SJSA1 (cell line): ENCODE measurements at places on chromosomes 2 and 18. TPM values are rescaled to one million over a fixed set of nuclear protein-coding genes. Genes with fewer than 3 reads are reported as not detected.

DNA sequence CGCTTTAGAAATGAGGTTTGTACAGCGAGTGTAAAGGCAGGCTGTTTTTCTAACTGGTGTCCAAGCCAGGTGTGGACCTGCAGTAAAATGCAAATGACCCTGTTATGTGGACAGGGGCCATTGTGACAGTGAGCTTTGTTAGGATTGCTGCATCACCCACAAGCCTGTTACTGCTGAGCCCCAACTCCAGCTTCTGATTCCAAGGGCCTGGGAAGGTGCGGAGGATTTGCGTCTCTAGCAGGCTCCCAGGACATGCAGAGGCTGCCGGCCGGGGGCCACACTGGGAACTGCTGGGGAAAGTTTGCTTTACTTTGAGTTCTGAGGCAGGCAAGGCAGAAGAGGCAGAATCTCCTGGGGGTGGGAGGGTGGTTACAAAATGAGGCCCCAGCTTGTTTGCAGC lies 164.1 kb downstream of the GLI2 start:
- H3K27ac ChIP-seq: no peak overlapping the region
- H3K36me3 ChIP-seq: peaks cover 49% of the 10 kb centered on the region
- DNase-seq: no peak

DNA sequence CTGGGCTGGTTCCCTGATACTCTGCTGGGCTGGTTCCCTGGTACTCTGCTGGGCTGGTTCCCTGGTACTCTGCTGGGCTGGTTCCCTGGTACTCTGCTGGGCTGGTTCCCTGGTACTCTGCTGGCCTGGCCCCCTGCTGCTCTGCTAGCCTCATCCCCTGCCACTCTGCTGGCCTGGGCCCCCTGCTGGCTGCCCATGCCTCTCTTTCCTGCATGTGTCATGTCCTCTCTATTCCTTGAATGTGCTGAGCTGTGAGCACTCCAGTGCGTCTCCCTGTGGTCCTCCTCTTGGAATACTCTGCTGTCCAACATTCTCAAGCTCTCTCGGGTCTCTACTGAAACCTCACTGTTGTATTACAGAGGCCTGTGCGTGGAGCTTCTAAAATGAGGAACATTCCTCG lies 216.3 kb downstream of the RNF144A start:
- DNase-seq: no peak
- no peak overlapping the region for H3K27ac ChIP-seq
- H3K4me1 ChIP-seq: no peaks in the 10 kb centered on the region
- no peak overlapping the region for H3K4me3 ChIP-seq
- no peaks in the 10 kb centered on the region for H3K36me3 ChIP-seq

GRCh38 chr2:43100883-43101662 lies 125.3 kb downstream of the ZFP36L2 start:
- peaks cover 10% of the 10 kb centered on the region for H3K4me1 ChIP-seq
- H3K27ac ChIP-seq: no peak overlapping the region
- no peak overlapping the region for H3K4me3 ChIP-seq
- no peak for DNase-seq
- no peaks in the 10 kb centered on the region for H3K36me3 ChIP-seq
- H3K27me3 ChIP-seq: no peaks in the 10 kb centered on the region

DNA sequence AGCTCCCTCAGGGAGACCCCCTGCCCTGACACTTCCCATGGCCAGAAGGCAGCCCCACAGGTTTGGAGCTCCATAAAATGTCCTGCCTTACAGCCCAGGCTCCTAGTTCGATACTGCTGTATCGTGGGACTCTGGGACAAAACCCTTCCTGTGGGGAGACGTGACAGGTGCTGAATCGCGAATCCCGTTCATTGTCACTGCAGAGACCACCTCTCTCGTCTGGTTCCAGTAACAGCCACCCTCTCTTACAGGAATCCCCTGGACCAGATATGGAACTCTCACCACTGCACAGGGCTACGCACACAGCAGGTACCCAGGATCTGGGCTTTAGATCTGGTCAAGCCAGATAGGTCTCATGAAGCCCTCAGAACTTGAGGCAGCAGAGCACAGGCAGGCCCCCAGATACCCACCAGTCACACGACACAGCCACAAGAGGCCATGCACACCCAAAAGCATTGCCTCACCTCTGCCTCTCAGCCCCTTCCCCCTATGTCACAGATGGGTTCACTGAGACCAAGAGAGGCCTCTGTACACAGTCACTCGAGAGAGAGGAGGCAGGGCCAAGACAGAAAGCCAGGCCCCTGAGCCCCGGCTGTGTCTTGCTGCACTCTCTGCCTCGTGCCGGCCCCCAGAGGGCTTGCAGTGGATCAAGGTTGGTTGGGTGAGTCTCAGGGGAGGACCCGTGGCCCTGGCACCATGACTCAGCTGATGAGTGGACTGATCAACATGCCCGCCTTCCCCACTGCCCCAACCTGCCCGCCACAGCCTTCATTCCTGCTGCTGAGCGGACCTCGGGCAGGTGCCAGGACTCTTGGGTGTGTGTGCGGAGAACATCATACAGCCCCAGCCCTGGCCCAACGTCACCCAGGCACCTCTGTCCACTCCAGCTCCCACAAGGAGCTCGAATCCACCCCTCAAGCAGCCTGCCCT lies 7.6 kb downstream of the SDC1 start:
- no peak overlapping the region for H3K4me3 ChIP-seq
- no peaks in the 10 kb centered on the region for H3K27me3 ChIP-seq
- DNase-seq: no peak
- H3K4me1 ChIP-seq: peaks cover 24% of the 10 kb centered on the region
- no peak overlapping the region for H3K27ac ChIP-seq

GRCh38 chr2:40721595-40721994 lies 269.7 kb upstream of the SLC8A1 start:
- no peak overlapping the region for H3K27ac ChIP-seq
- H3K4me1 ChIP-seq: peaks cover 9% of the 10 kb centered on the region
- no peaks in the 10 kb centered on the region for H3K27me3 ChIP-seq
- no peak overlapping the region for H3K4me3 ChIP-seq
- H3K36me3 ChIP-seq: no peaks in the 10 kb centered on the region

DNA sequence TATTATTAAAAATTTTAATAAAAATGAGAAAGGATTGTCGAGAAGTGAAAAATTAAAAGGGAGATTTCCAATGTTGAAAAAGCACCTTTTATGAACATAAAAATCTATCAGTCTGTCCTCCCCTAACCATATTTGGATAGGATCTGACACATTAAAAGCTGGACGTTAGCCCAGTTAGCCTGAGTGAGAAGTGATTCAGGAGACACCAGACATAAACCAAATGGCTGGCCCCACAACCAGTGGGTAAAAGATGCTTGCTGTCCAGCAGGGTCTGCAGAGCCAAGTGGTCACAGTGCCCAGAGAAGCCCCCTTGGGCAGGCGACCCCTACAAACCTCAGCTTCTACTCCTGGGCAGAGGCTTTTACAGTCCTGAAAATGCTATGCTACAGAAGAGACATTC lies 253.8 kb upstream of the LYPD1 start:
- H3K27me3 ChIP-seq: no peaks in the 10 kb centered on the region
- no peak overlapping the region for H3K27ac ChIP-seq
- DNase-seq: no peak
- H3K4me1 ChIP-seq: no peaks in the 10 kb centered on the region
- H3K36me3 ChIP-seq: no peaks in the 10 kb centered on the region
- H3K4me3 ChIP-seq: no peak overlapping the region

Gene FIGN
- total RNA-seq: 2.4 and 5.6 TPM in 2 replicates

- no peak overlapping the region for H3K27ac ChIP-seq
- H3K27me3 ChIP-seq: no peaks in the 10 kb centered on the region
Observed at GRCh38 chr2:200993097-200993496, 29.6 kb upstream of the ORC2 start.

GRCh38 chr2:177796654-177797415 lies 275.7 kb downstream of the PDE11A start:
- no peaks in the 10 kb centered on the region for H3K4me1 ChIP-seq
- H3K36me3 ChIP-seq: no peaks in the 10 kb centered on the region
- H3K27me3 ChIP-seq: no peaks in the 10 kb centered on the region
- no peak for DNase-seq
- H3K4me3 ChIP-seq: no peak overlapping the region

Gene STK11IP
- total RNA-seq: 11.7 and 29.2 TPM in 2 replicates

Gene VPS54
- 27.3 and 32.8 TPM in 2 replicates for total RNA-seq

- no peak overlapping the region for H3K27ac ChIP-seq
- H3K4me3 ChIP-seq: no peak overlapping the region
- H3K4me1 ChIP-seq: no peaks in the 10 kb centered on the region
Observed at GRCh38 chr2:7203056-7203467, 285.9 kb downstream of the RNF144A start.

GRCh38 chr2:62460175-62460574 lies 45.8 kb downstream of the TMEM17 start:
- no peaks in the 10 kb centered on the region for H3K36me3 ChIP-seq
- H3K4me1 ChIP-seq: peaks cover 14% of the 10 kb centered on the region
- no peak overlapping the region for H3K27ac ChIP-seq
- H3K27me3 ChIP-seq: no peaks in the 10 kb centered on the region
- no peak for DNase-seq
- H3K4me3 ChIP-seq: no peak overlapping the region

GRCh38 chr2:99864561-99865553 lies 277.5 kb downstream of the AFF3 start:
- no peaks in the 10 kb centered on the region for H3K36me3 ChIP-seq
- H3K27me3 ChIP-seq: no peaks in the 10 kb centered on the region
- no peak overlapping the region for H3K27ac ChIP-seq
